A549 treated with dexamethasone at 1 μM for 4 hours (cell line): ENCODE measurements at places on chromosomes 13 and 19. TPM values are rescaled to one million over a fixed set of nuclear protein-coding genes. Genes with fewer than 3 reads are reported as not detected.

The ZNF221 gene
- 0.38 to 0.77 TPM (median 0.64 TPM) in 5 replicates for total RNA-seq

The KLF16 gene
- 17.6 to 45.1 TPM (median 32.0 TPM) in 5 replicates for total RNA-seq

The U2AF1L4 gene
- total RNA-seq: 23.2 to 30.8 TPM (median 26.5 TPM) in 5 replicates

The RDH8 gene
- 0.18 to 0.42 TPM (median 0.27 TPM) in 5 replicates for total RNA-seq

The STOML3 gene
- not detected in 5 replicates for total RNA-seq

The TYROBP gene
- not detected in 5 replicates for total RNA-seq
